ENCODE measurements at places on chromosomes 1 and 21.

DNA sequence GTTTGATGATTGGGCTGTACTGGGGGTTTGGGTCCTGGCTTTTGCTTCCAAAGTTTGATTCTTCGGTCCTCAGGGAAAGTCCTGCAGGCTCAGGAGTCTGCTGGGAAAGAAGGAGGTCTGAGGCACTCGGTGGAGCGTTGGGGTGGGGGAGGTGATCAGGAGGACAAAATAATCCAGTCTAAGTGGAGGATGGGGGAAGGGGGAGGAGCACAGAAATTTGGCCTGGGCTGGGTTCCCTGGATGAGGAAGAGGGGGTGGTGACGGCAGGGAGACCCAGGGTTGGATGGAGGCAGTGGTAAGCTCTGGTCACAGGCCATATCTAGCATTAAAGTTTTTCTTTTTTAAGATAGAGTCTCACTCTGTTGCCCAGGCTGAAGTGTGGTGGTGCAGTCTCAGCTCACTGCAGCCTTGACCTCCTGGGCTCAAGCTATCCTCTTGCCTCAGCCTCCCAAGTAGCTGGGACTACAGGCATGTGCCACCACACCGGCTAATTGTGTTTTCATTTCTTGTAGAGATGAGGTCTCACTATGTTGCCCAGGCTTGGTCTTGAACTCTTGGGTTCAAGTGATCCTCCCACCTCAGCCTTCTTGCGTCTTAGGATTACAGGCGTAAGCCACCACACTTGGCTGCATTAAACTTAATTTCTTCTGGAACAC is 6.8 kb downstream of the SH2D2A start:
- DNase-seq = no peak

- DNase-seq = no peak
Measured at GRCh38 chr21:26732432-26733221, 112.6 kb downstream of the ADAMTS1 start.

- no peak for DNase-seq
Measured at GRCh38 chr1:165117482-165117881, 239.0 kb downstream of the LMX1A start.

- DNase-seq = no peak
Measured at GRCh38 chr1:173122344-173122935, 71.7 kb upstream of the TNFSF18 start.

GRCh38 chr1:168636642-168637111 is 60.3 kb downstream of the XCL1 start:
- DNase-seq = no peak

DNA sequence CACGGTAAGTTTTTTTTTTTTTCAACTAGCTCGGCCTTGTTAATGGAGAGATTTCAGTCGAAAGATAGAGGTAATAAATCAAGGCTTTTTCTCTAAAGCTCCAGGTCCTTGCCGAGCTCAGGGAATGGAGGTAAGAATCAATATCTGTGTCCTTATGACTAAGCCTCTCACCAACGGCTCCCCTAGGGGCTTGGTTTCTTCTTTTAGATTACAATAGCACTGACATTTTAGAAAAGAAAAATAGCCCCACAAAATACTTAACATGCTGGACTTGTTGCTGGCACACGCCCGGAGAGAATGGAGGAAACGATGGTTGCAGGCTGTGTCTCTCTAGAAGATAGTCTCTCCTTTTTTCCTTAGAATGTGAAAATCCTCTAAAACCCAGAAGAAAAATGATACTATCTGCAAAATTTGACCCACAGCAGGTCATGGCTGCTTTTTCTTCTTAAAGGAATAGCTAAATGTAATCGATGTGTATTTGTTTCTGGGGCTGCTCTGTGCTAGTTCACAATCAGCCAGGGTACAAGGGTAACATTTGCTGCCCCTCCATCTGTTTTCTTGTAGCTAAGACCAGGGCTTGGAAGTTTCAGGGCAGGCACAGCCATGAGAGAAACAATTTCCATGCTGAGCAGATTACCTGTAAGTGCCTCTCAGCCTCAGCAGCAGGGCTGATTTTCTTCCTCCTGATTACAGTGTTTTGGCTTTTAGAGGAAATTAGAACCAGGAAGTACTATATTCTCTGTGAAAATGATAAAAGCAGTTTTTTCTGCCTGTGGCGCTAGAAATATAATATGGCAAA is 86.2 kb upstream of the GNG12 start:
- no peak for DNase-seq

DNA sequence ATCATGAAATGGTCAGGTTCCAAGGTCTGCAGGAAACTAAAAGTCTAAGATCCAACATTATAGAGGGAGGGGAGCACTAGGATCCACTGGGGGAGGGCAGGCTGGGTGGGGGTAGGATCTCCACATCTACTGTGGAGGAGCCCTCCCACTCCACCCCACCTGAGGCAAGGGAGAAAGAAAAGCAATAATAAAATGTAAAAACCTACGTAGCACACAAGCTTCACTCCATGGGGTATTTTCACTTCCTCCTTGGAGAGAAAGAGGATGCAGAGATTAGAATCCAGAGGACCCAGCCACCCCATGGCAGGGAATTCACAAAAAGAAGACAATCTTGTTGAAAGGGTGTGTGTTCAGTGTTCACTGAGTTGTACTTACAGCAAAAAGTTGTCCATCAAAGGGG is 14.4 kb downstream of the SPOCD1 start:
- DNase-seq = no peak

DNA sequence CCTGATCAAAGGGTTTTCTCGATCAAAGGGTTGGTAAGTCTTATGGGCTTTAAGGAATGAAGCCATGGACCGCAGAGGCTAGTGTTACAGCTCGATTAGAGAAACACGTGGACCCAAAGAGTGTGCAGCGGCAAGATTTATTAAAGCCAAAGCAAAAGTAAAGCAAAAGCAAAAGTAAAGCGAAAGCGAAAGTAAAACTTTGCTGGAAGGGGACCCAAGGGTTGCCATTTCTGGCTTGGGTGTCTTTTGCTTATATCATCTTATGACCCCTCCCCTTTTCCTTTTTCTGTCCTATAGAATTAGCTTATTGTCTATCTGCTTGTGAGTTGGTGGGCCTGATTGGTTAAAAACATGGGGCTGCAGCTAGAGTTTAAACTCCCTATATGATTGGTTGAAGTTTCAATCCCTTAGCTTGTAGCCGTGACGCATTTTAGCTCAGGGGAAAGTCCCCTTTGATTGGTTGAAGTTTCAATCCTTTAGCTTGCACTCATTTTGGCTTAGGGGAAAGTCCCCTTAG is 957.0 kb downstream of the AMY1C start:
- DNase-seq = no peak

DNA sequence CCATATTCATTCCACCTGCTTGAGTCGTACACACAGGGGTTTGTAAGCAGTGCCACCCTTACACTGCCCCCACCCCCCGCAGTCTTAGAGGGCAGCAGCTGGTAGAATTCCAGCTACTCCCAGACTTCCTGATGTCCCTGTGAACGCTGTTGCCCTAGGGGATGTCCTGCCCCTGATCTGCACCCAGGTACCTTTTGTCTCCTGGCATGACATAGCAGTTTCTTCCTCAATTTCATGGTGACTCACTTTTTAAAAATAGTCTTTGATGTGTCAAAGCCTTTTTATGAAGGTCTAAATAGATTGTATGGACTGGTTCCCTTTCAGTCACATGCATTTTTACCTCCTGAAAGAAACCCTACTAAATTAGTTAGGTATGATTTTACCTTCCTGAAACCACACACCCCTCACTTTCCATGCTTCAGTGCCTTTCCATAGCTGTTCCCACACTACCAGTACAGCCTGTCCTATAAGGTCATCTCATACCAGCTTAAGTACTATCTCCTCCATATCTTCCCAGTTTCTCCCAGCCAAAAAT is 76.4 kb downstream of the ST3GAL3 start:
- no peak for DNase-seq

GRCh38 chr1:66383168-66383567 is 150.8 kb upstream of the SGIP1 start:
- no peak for DNase-seq

DNA sequence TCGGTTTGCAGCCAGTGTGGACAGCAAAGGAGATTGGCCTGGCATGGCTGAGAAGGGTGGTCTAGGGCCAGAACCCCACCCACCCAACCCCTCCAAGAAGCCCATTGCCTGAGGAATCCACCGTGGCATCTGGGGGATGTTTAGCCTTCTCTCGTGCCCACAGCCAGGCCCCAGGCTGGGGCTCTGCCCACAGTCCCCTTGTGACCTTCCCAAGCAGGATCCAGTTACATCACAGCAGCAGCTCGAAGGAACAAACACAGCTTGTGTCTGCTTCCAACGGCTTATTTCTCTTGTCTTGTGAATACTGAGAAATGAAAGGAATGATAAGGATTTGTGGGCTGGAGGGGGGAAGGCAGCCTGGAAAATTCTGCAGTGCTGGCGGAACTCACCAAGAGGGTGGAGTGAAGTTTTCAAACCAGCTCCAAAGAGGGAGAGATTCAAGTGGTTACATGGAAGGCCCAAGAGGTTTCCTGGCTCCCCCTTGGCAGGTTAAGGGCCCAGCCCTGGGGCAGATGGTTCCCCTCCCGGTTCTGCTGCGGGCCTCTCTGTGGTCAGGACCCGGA is 61.6 kb downstream of the DHRS3 start:
- no peak for DNase-seq

DNA sequence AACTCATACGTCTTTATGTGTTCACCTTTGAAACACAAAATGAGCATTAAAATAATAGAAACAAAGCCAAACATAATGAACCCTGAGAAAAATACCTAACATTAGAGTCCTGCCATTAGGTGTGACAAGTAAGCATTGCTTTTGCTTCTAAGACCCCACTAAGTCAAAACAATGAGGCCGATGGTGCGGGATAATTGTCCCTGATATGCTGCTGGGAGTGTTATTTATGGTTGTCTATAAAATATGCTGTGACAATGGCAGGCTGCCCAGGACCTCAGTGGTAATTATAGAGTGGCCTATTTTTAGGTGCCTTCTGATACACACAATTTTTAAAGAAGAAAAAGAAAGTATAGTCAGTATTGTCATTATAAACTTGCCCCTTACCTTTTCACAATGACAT is 1423.1 kb downstream of the AMY1C start:
- DNase-seq = no peak

GRCh38 chr1:53394306-53394705 is 64.9 kb upstream of the DMRTB1 start:
- DNase-seq = no peak

DNA sequence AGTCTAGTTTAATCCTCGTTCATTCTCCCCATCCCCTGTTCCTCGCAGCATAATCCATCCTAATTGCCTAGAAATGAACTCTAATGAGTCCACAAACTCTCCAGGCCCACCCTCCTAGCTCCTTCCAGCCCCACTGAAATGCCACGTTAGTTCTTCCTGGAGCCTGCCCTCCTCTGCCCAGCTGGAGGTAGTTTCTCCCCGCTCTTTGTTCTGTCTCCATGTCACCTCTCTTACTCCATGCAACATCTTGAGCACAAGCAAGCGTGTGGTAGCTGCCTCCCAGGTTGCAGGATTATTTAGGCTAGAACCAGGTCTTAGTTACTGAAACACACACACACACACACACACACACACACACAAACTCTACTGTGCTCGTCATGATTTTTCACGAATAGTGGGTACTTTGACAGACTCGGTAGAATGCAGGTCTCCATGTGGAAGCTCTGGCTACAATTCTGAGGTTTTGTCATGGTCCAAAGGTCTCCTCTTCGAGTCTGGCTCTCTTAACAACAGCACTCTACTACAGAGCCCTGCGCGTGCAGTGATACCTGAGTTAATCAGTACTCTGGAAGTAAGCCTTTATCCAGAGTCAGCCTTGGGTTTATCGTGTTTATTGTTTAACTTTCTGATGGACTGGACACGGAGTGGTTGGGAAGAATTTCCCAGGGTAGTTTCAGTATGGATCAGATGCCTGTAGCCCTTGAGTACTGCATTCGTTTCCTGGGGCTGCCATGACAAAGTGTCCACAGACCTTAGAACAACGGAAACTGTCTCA is 27.5 kb downstream of the HUNK start:
- DNase-seq = no peak

GRCh38 chr1:12678350-12678749 is 34.5 kb downstream of the AADACL4 start:
- no peak for DNase-seq

- no peak for DNase-seq
Measured at GRCh38 chr1:47926461-47926999, 70.7 kb downstream of the TRABD2B start.

DNA sequence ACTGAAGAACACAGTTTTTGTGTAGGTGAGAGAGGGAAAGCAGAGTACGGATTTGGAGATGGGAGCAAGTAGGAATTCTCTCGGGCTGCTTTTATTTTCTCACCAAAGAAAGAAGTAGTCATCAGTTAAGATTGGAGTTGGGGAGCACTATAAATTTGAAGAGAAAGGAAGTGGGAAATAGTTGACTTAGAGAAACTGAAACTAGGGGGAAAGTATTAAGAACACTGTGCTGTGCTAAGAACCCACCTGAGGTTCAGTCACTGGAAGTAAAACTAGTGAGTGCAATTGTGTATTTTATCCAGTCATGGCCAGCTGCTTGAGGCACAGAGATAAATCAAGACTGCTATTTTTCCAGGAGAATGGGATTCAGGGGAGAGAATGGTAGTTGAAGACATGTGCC is 37.4 kb downstream of the CLCC1 start:
- DNase-seq = no peak
